ENCODE measurements at places on chromosomes 7 and 10.
A peak's percentile ranks its signal among the peaks of the same experiment; 100 is the strongest.

GRCh38 chr7:93219868-93220267, 6.4 kb downstream of the HEPACAM2 start:
- no peak for DNase-seq

GRCh38 chr7:2468227-2468626, 8.0 kb downstream of the GRIFIN start:
- DNase-seq, result no peak

- no peak for DNase-seq
These were observed 48.0 kb downstream of the RHOBTB1 start for GRCh38 chr10:60896033-60896432.

- no peak for DNase-seq
These were observed 869 bp upstream of the LOXL4 start for GRCh38 chr10:98268694-98269431.

DNA sequence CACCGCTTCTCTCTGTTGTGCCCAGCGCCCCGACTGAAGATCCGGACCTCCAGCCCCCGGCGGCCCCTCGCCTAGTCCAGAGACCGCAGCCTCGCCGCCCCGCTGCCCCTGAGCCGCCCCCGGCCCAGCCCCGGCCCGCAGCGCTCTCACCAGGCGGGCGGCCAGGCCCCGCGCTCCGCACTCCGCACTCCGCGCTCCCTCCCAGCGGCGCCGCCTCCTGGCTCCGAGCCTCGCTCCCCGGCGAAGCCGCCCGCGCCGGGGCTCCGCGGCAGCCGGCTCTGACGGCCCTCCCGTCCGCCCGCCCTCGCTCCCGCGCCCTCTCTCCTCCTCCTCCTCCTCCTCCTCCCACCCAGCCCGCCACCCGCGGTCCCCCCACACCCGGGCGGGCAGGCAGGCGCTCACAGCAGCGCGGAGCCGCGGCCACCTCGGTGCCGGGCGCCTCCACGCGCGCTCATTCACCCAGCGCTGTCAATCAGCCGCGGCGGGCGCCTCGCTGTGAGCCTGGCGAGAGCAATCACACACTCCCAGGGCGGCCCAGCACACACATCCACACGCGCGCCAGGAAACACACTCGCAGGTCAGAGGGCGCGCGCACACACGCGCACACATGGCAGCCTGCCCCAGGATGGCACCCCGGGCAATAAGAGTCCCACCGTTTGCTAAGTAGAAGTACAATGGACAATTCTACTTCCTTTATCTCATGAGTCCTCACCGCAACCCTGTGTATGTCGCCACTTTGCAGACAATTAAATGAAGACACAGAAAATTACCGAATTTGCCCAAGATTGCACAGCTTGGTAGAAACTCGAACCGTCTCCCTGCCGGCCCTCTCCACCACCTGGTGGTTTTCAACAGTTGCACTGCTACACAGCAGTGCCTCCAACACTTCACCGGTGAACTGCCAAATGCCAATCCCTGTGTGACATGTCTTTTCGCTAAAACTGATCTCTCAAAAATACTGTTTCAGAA, at the start of gene PRRT4:
TSS of gene PRRT4 (minus strand) at position 280 of the 969 bp plus-strand sequence.
- DNase-seq, result no peak

DNA sequence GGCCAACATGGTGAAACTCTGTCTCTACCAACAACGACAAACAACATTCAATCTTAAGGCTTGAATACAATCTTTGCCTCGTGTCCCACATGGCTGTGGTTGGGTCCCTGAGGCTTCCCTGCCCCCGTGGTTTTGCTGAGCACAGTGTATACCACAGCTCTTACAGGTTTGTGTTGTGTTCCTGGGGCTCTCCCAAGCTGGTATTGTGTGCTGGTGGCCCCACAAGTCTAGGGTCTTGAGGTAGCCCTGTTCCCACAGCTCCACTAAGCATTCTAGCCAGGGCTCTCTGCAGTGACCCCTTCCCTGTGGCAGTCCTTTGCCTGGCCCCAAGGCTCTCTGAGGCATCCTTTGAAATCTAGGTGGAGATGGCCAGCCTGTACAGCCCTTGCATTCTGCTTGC, 68.0 kb upstream of the CCNY start:
- no peak for DNase-seq

DNA sequence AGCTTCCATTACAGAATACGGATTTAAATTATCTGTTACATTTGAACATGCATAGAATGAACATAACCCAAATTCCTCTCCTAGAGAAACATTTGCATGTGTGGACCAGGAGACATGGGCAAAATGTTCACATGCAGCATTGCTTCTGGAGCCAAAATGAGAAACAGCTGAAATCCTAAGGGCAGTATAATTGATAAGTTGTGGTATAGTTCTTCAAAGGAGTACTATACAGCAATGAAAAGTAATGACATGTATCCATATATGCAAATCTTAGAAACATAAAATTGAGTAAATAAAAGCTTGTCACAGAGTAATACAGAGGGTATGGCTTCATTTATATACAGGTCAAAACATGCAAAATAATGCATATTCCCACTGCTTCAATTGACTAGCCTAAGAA, 77.1 kb downstream of the RAB11FIP2 start:
- DNase-seq, result no peak

GRCh38 chr7:138663725-138664710, 37.1 kb downstream of the SVOPL start:
- no peak for DNase-seq

DNA sequence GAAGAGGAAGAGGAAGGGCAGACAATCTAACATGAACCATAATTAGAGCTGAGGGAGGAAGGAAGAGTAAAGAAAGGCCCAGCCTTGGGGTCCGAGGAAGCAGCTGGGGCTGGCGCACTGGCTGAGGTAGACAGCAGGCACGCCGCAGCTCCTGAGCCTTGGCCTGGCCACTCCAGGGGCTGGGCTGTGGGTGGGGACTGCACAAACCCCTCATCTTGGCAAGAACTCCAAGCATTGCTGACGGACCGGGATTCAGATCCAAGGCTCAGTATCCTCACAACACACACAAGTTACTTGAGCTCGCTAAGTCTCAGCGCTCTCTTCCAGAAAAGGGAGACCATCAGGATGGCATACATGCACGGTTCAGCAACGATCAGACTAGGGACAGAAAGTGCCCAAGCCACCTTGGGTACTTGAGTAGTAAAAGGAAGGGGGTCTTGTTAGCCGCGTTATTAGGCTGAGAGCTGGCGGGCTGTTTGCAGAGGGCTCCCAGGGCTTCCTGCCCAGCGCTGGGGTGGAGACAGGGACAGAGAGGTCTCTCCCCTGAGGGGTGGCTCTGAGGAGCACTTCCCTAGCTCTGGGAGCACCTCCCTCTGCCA, 4.5 kb downstream of the TNS3 start:
- DNase-seq, result no peak

DNA sequence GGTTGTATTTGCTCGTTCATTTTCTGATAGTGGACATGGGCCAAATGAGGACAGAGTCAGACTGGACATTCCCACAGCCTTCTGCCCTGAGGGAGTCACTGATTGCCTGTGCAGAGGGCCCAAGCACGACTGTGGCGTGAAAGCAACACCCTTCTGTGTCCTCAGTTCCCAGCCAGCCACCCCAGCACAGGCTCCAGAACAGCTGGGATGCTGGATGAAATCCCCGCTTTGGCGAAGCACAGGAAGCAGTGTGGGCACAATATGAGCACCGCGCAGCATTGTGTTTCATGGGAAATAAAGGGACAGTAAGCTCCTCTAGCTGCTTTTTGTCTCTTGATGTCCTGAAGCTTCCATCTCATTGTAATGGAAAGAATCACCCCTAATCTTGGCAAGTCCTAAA, 20.5 kb downstream of the TRIL start:
- no peak for DNase-seq

DNA sequence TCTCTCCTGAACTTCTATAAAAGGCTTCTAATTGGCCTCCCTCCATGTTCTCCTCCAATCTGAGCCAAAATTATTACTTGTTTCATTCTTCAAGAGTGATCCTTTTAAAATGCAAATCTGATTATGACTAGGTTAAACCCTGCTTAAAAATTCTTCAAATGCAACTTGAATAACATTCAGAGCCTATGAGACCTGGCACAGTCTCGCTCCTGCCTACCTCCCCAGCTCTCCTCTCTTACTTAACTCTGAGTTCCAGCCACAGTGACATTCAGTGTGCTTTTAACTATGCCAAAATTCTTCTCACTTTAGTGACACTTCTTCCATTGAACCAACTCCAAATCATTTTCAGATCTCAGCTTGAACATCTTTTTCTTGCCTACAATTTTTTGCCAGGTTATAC, 68.8 kb downstream of the TMEM168 start:
- DNase-seq, result no peak

DNA sequence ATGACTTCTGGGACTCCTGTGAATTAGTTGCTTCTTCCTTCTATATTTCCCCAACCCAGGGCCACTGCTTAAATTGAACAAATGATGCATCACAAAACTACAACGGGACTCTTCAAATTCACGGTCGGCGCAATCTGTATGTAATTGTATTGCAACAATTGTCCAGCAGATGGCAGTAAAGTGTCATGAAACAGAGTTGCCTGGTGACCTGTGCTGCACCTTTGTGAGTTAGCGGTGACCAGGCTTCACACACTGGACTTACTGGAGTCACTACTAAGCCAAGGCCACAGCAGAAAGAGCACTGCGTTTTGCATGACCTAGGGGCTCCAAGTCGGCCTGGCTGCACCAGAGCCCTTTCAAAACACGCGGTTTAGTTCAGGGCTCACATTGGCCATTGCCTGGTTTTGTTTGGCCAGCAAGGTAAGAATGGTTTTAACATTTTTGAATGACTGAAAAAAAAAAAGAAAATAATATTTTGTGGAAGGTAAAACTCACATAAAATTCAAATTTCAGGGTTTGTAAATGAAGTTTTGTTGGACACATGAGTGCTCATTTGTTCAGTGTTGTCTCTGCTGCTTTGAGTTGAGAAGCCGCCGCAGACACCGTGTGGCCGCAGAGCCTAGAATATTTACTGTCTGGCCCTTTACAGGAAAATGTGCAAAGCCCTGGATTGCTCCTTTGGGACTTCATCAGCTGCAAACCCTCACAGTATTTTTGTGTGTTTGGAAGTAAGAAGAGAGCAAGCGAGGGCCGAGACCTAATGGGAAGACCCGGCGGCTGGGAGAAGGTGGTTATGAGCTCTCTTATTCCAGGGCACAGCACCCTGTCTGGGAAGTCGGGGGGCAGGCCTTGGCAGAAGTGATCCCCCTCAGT, 23.2 kb upstream of the ZNF32 start:
- DNase-seq, result no peak

- DNase-seq, result no peak
These were observed 254.7 kb downstream of the STK31 start for GRCh38 chr7:23964715-23965114.

DNA sequence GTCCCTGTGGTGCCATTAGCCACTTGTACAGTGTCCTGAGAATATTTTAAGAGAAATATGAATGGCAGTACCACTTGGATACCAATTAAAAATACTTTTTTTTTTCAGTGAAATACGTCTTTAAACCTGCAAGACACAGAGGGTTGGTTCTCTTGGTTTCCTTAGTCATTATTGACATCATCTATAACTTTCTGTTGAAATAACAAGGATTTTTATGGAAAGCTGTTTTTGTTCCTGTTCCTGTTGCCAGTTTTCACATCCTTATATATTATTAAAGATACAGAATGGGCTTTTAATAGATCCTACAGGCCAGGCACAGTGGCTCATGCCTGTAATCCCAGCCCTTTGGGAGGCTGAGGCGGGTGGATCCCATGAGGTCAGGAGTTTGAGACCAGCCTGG, 579.9 kb downstream of the AUTS2 start:
- no peak for DNase-seq

DNA sequence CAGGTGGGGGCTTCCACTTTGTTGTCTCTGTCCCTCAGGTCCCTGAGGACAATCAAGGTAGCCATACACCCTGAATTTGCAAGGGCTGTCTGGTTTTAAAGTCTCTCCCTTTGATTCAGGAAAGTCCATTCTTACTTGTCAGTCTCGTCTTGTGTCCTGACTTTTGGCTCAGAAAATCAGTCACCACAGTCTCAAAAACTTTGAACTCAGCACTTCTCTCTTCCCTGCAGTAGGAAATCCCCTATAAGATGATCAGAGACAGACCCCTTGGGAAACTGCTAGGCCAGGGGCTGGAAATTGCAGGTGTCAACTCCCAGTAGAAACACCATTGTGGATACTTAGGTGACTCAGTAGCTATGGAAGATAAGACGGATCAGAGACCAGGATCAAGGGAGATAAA, 73.1 kb downstream of the CDC123 start:
- DNase-seq, result no peak

GRCh38 chr7:129144095-129144833, at the start of gene TSPAN33:
TSS of gene TSPAN33 (plus strand) at chr7:129144707. CDS start at chr7:129144981, 274 bp downstream.
- DNase-seq, result peak; percentile 57

DNA sequence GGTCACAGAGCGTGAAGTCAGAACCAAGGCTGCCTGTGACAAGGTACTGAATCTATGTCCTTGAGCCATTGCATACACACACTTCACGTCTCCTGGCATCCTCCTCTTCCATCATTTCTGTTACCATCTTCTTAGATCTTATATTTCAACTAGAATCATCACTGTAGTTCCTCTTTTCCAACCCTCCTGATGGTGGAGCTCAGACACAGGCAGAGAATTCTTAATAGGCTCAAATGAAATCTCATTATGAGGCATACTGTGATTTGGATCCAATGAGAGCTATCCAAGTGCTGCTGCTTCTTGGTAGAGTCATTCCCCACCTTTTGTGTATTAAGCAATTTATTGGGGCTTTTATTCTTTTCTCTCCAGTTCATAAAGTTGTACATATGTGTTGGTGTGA, 113.2 kb downstream of the CALCR start:
- no peak for DNase-seq

DNA sequence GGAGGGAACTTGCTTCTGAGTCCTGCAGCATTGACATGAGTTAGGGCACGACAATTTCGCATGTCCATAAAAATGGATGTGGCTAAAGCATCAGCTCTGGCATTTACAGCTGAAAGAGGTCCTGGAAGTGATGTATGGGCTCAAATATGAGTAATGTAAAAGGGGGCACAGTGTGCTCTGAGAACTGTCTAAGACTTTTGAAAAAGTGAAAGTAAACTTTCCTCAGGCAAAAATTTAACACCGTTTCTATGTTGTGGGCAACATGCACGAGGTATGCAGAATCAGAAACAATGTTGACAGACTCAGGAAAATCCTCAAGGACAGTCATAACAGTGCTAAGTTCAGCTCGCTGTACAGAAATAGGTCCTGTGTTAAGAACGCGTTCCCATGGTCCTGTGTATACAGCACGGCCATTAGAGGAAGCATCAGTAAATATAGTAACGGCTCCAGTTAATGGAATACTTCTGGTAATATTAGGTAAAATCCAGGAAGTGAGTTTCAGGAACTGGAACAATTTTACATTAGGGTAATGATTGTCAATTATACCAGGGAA, 37.9 kb upstream of the AKR1C2 start:
- no peak for DNase-seq

- DNase-seq, result no peak
These were observed 70.2 kb upstream of the FGFR2 start for GRCh38 chr10:121668314-121669027.
